GM18507 (cell line): ENCODE measurements at places on chromosomes 13 and 19.

DNA sequence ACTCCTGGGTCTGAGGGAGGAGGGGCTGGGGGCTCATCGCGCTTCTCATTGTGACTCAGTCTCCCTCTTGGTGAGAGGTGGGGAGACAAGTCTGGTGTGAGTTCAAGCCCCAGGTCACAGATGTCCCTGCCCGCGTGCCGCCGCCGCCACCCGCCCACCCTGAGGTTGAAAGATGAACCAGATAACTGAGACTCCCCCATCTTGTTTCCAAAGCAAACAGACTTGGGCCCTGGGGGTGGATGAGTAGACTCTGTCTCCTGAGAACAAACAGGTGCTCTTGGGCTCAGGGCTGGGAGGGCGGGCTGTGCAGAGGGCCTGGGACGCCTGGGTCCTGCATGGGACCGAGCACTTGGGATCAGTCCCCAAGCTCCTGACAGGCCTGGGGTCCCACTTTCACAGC, 567 bp downstream of the SBK2 start:
- no peak for DNase-seq

GRCh38 chr13:43388282-43389034, 365.1 kb downstream of the DNAJC15 start:
- no peak for DNase-seq

GRCh38 chr13:65977525-65977924, 1252.6 kb downstream of the PCDH9 start:
- no peak for DNase-seq

- DNase-seq, result no peak
Observed at GRCh38 chr13:75170311-75170710, 311.7 kb downstream of the TBC1D4 start.

DNA sequence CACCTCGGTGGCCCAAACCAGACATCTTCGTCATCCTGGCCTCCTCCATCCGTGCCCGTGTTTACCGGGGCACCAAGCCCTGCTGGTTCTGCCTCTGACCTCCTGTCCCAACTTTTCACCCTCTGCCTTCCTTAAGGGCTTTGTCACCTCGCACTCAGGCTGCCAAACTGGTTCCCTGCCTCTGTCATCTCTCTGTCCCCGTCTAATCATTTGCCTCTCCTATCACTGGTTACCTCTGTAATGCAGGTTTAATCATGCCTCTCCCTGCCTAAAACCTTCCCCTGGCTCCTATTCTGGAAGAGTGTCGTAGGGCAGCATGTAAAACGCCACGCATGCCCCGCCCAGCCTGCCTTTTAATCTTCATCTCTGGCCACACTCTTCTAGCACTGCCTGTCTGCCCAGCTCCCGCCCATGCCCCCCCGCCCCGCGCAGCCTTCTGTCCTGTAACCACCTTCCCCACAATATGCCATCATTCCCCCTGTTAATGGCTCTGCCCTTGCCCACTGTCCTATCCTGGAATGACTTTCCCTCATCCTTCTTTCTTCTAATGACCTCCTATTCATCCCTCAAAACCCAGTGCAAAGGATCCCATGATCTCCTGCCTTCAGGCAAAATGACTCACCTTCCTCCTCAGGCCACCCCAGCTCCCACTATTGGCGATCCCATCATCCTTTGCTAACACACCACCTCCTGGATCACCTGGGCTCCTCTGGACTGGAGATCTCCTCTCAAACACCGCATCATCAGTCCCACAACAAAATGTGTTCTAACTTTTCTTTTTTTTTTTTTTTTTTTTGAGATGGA, 66.7 kb downstream of the PEX11G start:
- no peak for DNase-seq

DNA sequence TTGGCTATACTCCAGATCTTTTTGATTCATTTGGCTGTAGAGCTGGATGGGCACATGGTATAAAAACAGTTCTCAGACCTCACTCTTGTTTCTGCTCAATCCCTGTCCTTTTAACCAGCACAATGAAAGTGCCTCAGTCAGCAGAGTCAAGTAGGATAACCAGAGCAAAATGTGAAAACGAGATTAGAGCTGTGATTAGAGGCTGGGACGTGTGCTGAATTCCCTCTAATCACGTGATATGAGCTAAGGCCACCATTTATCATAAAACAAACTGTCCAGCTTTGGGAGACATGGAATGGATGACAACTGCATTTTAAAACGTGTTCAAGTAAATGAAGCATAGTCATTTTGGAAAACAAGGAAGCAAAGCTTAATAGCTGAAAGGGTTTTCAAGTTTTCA, 54.1 kb downstream of the GJA3 start:
- no peak for DNase-seq

DNA sequence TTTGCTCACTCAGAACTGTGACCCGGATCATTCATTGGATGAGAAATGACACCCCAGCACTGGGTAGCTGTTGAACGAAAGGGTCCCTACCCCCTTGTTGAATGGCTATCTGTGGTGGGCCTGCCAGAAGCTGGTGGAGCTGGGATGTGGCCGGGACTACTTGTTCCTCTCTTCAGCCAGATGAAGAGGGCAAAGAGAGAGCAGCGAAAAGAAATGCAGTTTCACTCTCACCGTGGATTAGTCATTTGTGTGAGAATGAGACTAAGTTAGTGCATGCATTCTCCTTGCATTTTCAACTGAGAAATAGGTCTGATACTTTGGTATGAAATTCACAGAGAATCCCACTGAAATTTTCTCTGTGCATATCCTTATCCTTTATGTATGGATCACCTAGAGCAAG, 553.1 kb downstream of the IRS2 start:
- DNase-seq, result no peak
